NCI-H748 treated with DMSO at 0.1 percent for 48 hours (cell line): ENCODE measurements at places on chromosomes 16 and 17.

DNA sequence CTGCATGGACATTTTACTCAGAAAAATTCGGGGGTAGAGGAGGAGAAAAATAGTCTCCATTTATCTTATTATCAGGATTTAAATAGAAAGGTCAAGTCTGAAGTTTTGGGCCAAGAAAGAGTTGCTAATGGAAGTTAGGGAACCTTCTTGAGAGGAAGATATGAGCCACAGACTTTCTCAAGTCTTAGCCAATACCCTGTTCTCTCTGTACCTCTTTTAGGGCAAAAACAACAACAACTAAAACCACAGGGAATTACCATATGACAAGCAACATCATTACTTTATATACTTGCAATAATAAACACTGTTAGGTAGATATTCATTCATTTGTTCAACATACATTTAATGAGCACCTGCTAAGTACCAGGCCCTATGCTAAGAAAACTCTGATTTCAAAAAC, 282.2 kb upstream of the CDH5 start:
- no peak for DNase-seq

- peak; percentile 40 for DNase-seq
Observed at GRCh38 chr16:58249780-58250478, 44.9 kb downstream of the PRSS54 start.

DNA sequence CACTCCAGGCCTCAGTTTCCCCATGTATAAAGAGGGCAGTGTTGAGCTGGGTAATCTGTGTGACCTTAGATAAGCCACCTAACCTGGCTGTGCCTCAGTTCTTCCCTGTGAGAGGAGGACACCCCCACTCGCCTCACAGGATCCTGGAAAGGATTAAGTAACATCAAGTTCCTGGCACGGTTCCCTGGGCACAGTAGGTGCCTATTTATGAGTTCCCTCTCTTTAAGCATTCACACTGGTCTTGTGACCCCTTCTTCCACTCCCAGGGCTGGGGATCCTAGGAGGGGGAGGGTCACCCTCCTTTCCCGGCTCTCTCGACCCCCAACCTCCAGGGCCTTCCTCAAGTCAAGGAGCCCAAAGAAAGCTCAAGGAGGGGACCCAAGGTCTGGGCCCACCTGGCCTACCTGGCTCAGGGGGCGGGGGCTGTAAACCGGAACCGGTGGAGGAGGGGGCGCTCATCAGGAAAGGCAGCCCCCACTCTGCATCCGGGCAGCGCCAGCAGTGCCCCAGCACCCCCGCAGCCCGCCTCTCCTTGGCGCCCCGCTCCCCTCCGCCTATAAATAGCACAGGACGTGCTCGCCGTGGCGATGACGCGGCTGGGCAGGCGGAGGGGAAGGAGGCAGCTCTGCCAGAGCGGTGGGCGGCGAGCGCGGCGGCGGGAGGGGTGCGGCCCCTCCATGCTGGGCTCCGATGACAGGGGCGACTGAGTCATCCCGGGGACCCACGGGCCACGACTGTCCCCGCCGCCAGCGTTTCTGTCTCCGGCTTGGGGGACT, 9.4 kb downstream of the RPL19 start:
- no peak for DNase-seq

DNA sequence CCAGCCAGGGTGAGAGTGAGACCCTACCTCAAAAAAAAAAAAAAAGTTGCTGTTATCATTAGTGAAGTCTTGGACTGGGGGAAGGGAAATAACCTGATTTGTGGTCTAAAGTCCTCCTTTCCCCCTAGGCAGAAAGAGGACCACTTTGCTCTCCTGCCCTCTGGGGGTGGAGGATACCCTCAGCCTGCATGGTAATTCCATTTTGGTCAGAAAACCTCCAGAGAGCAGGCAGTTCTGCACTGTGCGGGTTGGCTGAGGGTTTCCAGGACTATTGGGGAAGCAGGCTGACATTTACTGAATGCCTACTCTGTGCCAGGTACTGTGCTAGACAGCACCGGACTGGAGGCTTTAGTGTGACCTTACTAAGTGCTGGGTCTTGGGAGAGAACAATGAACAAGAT, 2.6 kb downstream of the ADAP2 start:
- no peak for DNase-seq

DNA sequence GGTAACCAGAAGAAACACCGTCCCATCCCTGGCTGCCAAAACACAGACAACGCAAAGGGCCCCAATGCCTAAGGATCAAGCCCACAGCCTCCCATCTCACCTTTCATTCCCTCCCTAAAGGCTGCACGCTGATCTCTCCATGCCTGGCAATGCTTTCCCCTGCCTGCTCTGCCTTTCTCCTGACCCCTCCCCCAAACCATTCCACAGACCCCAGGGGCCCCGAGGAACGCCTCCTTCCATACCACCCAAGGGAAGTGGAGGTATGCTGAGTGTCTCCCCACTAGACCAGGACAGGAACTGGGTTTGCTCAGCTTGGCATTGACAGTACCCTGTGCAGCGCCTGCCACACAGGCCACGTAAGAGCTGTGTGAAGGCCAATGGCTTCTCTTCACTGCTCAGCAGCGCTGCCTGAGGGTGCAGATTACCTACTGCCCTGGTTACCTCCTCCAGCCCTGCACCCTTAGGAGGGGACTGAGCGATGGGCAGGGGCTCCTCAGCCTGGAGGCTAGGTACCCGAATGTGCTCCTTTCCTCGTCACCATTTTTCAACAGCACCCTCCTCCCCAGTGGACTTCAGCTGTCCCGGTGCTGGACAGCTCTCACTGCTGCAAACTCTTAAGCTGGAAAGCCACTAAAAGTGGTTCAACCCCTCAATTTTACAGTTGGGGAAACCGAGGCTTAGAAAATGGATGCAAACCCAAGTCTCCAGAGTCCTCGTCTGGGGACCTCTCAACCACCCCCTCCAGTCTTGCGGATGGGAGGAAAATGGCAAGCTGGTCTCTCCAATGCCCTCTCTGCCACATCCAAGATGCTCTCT, 45.0 kb downstream of the SRCIN1 start:
- no peak for DNase-seq

GRCh38 chr16:8931859-8932258, 31.8 kb downstream of the USP7 start:
- DNase-seq = no peak

GRCh38 chr17:2837147-2837561, 40.9 kb downstream of the RAP1GAP2 start:
- no peak for DNase-seq

GRCh38 chr17:13222975-13223374, 205.1 kb upstream of the ELAC2 start:
- peak; percentile 97 for DNase-seq
